ENCODE measurements at places on chromosomes 2 and 18. TPM values are rescaled to one million over a fixed set of nuclear protein-coding genes. Genes with fewer than 3 reads are reported as not detected.

GRCh38 chr2:230798769-230799399 lies 65.9 kb upstream of the ITM2C start:
- peak overlapping the region; percentile 59 for H3K27ac ChIP-seq
- peaks cover 18% of the 10 kb centered on the region for H3K36me3 ChIP-seq
- DNase-seq = no peak
- no peak overlapping the region for H3K4me3 ChIP-seq
- H3K27me3 ChIP-seq = no peaks in the 10 kb centered on the region
- peaks cover 47% of the 10 kb centered on the region for H3K4me1 ChIP-seq

- no peaks in the 10 kb centered on the region for H3K27me3 ChIP-seq
- no peak for DNase-seq
- peak overlapping the region; percentile 92 for H3K27ac ChIP-seq
- H3K4me3 ChIP-seq = peak overlapping the region; percentile 54
- peaks cover 18% of the 10 kb centered on the region for H3K4me1 ChIP-seq
Observed at GRCh38 chr18:12048010-12048826, 45.4 kb upstream of the ANKRD62 start.

GRCh38 chr2:181462033-181462432 lies 4.8 kb downstream of the ITGA4 start:
- H3K27me3 ChIP-seq = peaks cover 3% of the 10 kb centered on the region
- no peaks in the 10 kb centered on the region for H3K36me3 ChIP-seq
- no peak overlapping the region for H3K27ac ChIP-seq
- peaks cover 14% of the 10 kb centered on the region for H3K4me1 ChIP-seq
- H3K4me3 ChIP-seq = no peak overlapping the region

DNA sequence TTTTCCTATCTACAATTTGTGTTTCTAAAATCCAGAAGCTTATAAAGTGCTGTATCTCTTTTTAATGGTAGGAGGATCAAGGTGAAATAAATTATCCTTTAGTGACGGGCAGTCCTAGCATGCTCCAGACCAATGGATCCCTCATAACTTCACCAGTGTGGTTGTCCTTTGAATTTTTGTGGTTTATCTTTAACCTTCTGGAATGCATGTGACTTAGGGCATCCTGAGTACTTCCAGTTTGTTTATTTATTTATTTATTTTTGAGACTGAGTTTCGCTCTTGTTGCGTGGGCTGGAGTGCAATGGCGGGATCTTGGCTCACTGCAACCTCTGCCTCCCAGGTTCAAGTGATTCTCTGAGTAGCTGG lies 40.4 kb downstream of the NUP35 start:
- DNase-seq = no peak
- H3K36me3 ChIP-seq = peaks cover 14% of the 10 kb centered on the region
- no peak overlapping the region for H3K27ac ChIP-seq
- H3K4me3 ChIP-seq = no peak overlapping the region
- no peaks in the 10 kb centered on the region for H3K27me3 ChIP-seq
- H3K4me1 ChIP-seq = peaks cover 10% of the 10 kb centered on the region

DNA sequence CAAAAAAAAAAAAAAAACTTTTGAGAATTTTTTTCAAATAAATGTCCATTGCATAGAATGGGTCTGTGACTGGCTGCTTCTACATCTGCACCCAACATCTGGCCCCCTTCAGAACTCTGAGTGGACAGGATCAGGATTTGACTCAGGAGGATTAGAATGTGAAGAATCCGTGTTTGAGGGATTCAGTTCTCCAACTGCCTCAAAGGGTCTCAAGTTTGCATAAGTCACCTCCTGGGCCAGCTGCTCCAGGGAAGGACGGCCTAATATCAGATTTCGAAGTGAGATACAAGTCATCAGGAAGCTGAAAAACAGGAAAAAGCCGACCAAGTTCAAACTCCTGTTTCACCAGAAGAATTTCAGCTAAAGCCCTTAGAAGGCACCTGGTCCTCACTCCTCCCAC lies 10.9 kb downstream of the MAT2A start:
- H3K4me1 ChIP-seq = peaks cover 18% of the 10 kb centered on the region
- no peaks in the 10 kb centered on the region for H3K27me3 ChIP-seq
- DNase-seq = peak; percentile 87
- peaks cover 55% of the 10 kb centered on the region for H3K36me3 ChIP-seq

CAPN14 gene
- total RNA-seq = under 0.01 TPM

OBSL1 gene
- total RNA-seq = 60.4 TPM

LIPG gene
- 2.2 TPM for total RNA-seq

Measured in osteoblast (primary cell).